Memory B cell (primary cell): ENCODE measurements at places on chromosomes 16 and 17.
A peak's percentile ranks its signal among the peaks of the same experiment; 100 is the strongest.

GRCh38 chr17:77800816-77801215 is 157.7 kb upstream of the TNRC6C start:
- no peak overlapping the region for H3K4me3 ChIP-seq
- H3K27me3 ChIP-seq: peaks cover 46% of the 10 kb centered on the region
- no peak overlapping the region for H3K27ac ChIP-seq
- H3K36me3 ChIP-seq: no peaks in the 10 kb centered on the region
- no peaks in the 10 kb centered on the region for H3K4me1 ChIP-seq
- DNase-seq: no peak

DNA sequence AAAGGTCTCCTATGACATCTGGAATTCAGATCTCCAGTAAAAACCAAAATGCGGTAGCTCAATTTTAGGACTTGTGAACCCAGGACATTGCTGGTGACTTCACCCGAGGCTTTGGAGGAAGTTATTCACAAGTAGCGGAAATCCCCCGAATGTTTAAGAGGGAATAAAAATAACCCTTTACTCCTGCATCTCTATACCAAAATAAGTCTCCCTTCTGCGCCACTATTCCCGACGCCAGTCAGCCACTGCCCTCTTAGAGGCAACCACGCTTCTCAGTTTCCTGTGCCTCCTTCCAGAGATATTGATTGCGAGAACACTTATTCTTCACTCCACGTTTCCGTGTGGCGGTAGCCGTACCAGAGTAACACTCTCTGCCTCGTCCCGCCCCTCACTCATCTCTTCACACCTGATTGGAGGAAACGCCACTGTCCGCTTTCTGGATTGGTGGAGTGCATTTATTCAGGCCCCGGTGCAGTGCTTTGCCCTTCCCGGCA is 27.4 kb downstream of the EMP2 start:
- H3K27me3 ChIP-seq: no peaks in the 10 kb centered on the region
- DNase-seq: peak; percentile 71
- peaks cover 4% of the 10 kb centered on the region for H3K36me3 ChIP-seq
- H3K4me3 ChIP-seq: peak overlapping the region; percentile 98

- H3K36me3 ChIP-seq: no peaks in the 10 kb centered on the region
- peaks cover 3% of the 10 kb centered on the region for H3K4me1 ChIP-seq
- DNase-seq: no peak
- H3K27me3 ChIP-seq: peaks cover 14% of the 10 kb centered on the region
These were observed 28.7 kb downstream of the SOX8 start for GRCh38 chr16:1010251-1010650.

- DNase-seq: no peak
- no peak overlapping the region for H3K27ac ChIP-seq
- no peaks in the 10 kb centered on the region for H3K27me3 ChIP-seq
- H3K36me3 ChIP-seq: peaks cover 10% of the 10 kb centered on the region
- H3K4me1 ChIP-seq: no peaks in the 10 kb centered on the region
- H3K4me3 ChIP-seq: no peak overlapping the region
These were observed 5.0 kb downstream of the ECI1 start for GRCh38 chr16:2246301-2246885.

GRCh38 chr17:75720656-75721462 is at the start of gene ITGB4:
ITGB4 (plus strand) TSS chr17:75721459; CDS start chr17:75724704, 3,245 bp downstream.
- DNase-seq: peak; percentile 53
- H3K36me3 ChIP-seq: no peaks in the 10 kb centered on the region
- no peak within 1 kb of the TSS for H3K27ac ChIP-seq
- peak within 1 kb of the TSS; percentile 89 for H3K4me3 ChIP-seq

- no peak overlapping the region for H3K27ac ChIP-seq
- H3K27me3 ChIP-seq: peaks cover 17% of the 10 kb centered on the region
- peak overlapping the region; percentile 66 for H3K4me3 ChIP-seq
- H3K36me3 ChIP-seq: no peaks in the 10 kb centered on the region
- H3K4me1 ChIP-seq: peaks cover 11% of the 10 kb centered on the region
- no peak for DNase-seq
These were observed 2.1 kb downstream of the PRKCA start for GRCh38 chr17:66304304-66305174.

GRCh38 chr17:65655706-65656105 is 94.3 kb upstream of the AXIN2 start:
- no peak overlapping the region for H3K27ac ChIP-seq
- no peaks in the 10 kb centered on the region for H3K36me3 ChIP-seq
- no peak for DNase-seq
- H3K4me3 ChIP-seq: no peak overlapping the region
- peaks cover 4% of the 10 kb centered on the region for H3K4me1 ChIP-seq
- H3K27me3 ChIP-seq: peaks cover 2% of the 10 kb centered on the region

GRCh38 chr16:80166082-80166481 is 374.7 kb upstream of the DYNLRB2 start:
- no peaks in the 10 kb centered on the region for H3K4me1 ChIP-seq
- H3K4me3 ChIP-seq: no peak overlapping the region
- H3K27me3 ChIP-seq: peaks cover 3% of the 10 kb centered on the region
- DNase-seq: no peak
- no peak overlapping the region for H3K27ac ChIP-seq

DNA sequence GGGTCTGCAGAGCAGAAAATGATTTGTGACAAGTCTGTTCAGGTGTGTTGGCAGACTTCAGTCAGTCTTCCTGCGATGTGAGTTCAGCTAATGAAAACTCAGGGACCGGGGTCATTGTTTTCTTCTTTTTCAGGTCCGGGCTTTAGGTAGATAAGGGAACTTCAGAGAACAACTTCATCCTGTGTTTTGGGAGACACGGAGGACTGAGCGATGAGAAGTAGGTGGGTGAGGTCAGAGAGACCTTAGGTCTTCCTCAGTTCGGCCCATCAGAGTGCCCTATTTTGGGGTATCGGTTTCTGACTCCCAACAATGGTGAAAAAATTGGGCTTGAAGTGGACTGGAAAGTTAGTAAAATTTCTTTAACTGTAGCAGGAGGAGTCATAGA is 88.9 kb upstream of the ATF7IP2 start:
- peak overlapping the region; percentile 79 for H3K4me3 ChIP-seq
- H3K27me3 ChIP-seq: no peaks in the 10 kb centered on the region
- DNase-seq: no peak
- H3K27ac ChIP-seq: peak overlapping the region; percentile 100
- H3K4me1 ChIP-seq: peaks cover 24% of the 10 kb centered on the region

DNA sequence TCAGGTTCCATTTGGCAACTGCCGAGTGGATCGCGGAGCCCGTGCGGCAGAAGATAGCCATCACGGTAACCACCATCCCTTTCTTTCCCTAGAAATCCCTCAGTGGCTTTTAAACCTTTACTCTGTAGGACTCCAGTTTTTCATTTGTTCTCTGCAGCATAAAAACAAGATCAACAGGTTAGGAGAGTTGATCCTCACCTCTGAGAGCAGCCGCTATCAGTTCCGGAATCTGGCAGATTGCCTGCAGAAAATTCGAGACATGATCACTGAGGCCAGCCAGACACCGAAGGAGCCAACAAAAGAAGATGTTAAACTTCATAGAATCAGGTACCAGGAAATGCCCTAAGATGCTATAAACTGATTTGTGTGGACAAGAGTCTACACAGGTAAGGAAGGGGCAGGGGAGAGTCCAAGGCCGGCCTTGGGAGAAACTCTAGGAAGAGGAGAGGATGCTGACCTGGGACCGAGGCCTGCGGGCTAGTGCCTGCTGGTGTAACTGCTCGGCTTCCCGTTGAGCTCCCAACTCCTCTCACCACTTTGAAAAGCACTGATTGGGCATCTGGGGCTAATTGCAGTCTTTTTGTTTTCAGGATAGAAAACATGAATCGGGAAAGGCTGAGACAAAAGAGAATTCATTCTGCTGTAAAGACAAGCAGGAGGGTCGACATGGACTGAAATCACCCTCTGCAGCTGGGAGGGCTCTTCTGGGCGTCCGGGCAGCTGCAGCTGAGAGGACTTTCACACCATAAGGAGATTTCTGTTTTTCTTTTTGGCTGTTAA is 8.1 kb downstream of the MRPL58 start:
- no peaks in the 10 kb centered on the region for H3K27me3 ChIP-seq
- H3K27ac ChIP-seq: no peak overlapping the region
- peaks cover 6% of the 10 kb centered on the region for H3K4me1 ChIP-seq
- peaks cover 29% of the 10 kb centered on the region for H3K36me3 ChIP-seq

DNA sequence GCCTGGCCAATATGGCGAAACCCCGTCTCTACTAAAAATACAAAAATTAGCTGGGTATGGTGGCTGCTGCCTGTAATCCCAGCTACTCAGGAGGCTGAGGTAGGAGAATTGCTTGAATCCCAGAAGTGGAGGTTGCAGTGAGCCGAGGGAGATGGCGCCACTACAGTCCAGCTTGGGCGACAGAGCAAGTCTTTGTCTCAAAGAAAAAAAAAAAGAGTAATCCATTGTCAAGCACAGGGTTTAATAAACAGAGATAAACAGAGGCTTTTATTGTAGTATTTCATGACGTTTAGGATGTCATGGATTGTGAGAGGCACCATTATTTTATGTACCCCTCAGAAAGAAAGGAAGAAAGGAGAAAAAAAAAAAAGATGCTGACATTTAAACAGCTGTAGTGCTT is 75.2 kb upstream of the RNU2-1 start:
- H3K4me3 ChIP-seq: no peak overlapping the region
- H3K36me3 ChIP-seq: no peaks in the 10 kb centered on the region
- no peak for DNase-seq
- no peak overlapping the region for H3K27ac ChIP-seq
- H3K4me1 ChIP-seq: no peaks in the 10 kb centered on the region

DNA sequence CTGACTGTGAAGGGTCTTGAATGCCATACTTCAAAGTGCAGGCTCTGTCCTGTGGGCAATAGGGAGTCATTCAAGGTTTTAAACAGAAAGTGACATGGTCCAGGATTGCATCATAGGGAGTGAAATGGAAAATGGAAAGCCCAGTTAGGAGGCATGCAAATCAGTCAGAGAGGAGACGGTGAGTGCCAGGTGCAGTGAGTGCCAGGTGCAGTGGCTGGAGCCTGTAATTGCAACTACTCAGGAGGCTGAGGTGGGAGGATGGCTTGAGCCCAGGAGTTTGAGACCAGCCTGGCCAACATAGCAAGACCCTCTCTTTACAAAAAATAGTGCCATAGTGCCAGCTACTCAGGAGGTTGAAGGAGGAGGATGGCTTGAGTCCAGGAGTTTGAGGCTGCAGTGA is 35.2 kb upstream of the SIAH1 start:
- no peaks in the 10 kb centered on the region for H3K36me3 ChIP-seq
- H3K4me1 ChIP-seq: peaks cover 4% of the 10 kb centered on the region
- H3K4me3 ChIP-seq: no peak overlapping the region
- no peak overlapping the region for H3K27ac ChIP-seq

DNA sequence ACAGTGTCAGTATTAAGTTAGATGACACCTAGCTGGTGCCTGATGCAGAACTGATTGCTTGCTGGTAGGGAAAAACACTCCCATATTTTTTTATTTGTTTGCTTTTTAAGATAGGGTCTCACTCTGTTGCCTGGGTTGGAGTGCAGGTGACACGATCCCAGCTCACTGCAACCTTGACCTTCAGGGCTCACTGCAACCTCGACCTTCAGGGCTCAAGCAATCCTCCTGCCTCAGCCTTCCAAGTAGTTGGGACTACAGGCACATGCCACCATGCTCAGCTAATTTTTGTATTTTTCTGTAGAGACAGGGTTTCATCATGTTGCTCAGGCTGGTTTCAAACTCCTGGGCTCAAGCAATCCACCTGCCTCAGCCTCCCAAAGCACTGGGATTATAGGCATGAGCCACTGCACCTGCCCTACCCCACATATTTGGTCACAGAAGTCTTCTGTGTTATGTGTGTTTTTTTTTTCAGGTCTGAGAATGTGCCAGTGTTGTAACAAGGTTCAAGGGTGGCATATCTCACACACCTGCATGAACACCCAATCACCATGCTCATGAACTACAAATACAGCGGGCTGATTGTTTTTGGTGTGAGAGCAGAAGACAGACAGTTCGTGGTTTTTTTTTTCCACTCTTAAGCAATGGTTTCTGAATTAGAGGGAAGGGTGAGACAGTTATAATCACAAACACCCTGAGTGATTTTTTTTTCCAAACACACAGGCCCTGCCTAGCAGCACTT is 22.8 kb downstream of the SPAG9 start:
- H3K27me3 ChIP-seq: no peaks in the 10 kb centered on the region
- peaks cover 17% of the 10 kb centered on the region for H3K4me1 ChIP-seq
- H3K36me3 ChIP-seq: peaks cover 5% of the 10 kb centered on the region
- DNase-seq: no peak
- no peak overlapping the region for H3K4me3 ChIP-seq

DNA sequence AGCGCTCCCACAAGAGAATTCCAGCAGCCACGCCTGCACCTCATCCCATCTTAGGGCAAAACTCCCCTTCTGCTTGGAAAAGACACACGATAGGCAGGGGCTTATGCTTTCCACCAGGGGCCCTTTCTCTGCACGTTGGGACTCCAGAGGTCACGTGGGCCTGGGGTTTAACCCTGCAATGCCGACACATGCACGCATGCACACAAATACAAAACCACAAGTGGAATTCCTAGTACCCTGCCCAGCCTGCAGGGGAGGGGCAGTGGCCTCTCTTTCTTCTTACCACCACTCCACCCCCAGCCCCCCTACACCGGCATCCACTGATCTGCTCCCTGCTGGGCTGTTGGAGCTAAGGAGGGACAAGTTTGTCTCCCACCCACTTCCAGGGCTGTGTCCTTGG is 16.8 kb upstream of the CCDC182 start:
- no peak for DNase-seq
- no peaks in the 10 kb centered on the region for H3K4me1 ChIP-seq
- peaks cover 8% of the 10 kb centered on the region for H3K27me3 ChIP-seq

GRCh38 chr17:44623070-44623725 is 33.1 kb upstream of the MEIOC start:
- H3K27ac ChIP-seq: no peak overlapping the region
- no peak for DNase-seq
- H3K4me3 ChIP-seq: no peak overlapping the region
- no peaks in the 10 kb centered on the region for H3K36me3 ChIP-seq

- no peak overlapping the region for H3K27ac ChIP-seq
- H3K27me3 ChIP-seq: peaks cover 12% of the 10 kb centered on the region
- no peaks in the 10 kb centered on the region for H3K36me3 ChIP-seq
- no peak for DNase-seq
- H3K4me1 ChIP-seq: no peaks in the 10 kb centered on the region
These were observed 134.4 kb downstream of the SPACA3 start for GRCh38 chr17:33126086-33126485.

DNA sequence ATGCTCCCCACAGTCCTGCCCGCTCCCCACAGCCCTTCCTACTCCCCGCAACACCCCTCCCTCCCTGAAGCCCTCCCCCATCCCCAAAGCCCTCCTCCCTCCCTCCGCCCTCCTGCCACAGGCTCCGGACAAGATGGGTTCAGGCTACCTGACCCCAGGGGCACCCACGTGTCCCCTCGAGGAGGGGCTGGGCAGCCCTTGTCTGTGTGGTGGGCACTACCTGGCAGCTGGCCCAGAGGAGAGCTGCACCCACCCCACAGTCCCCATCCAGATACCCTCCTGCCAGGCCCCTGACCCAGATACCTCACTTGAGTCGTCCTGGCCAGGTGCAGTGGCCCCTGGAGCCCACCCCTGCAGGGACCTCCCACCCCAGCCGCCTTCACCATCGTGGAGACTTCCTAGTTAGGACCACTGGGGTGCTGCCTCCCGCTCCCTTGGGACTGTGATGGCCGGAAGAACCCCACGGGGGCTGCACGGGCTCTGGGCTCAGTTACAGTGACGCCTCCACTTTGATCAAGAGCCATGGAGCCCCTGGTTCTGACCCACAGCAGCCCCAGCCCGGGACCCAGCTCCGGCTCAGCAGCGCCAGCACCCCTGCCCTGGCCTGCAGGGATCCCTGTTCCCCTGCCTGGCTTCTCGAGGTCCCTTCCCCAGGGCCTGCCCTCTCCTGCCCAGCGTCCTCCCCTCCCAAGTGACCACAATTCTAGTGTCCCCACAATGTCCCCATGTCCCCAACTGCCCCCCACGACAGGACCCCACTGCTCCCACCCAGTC is 806 bp downstream of the PERCC1 start:
- peaks cover 1% of the 10 kb centered on the region for H3K27me3 ChIP-seq
- peaks cover 6% of the 10 kb centered on the region for H3K4me1 ChIP-seq
- peak overlapping the region; percentile 46 for H3K4me3 ChIP-seq
- peak overlapping the region; percentile 22 for H3K27ac ChIP-seq
- DNase-seq: no peak
- peaks cover 2% of the 10 kb centered on the region for H3K36me3 ChIP-seq

GRCh38 chr17:62765351-62765750 is 42.8 kb downstream of the MARCHF10 start:
- H3K27ac ChIP-seq: no peak overlapping the region
- no peaks in the 10 kb centered on the region for H3K36me3 ChIP-seq
